Aorta (tissue), 5 donors: ENCODE measurements at places on chromosomes 1 and 21. TPM values are rescaled to one million over a fixed set of nuclear protein-coding genes. Genes with fewer than 3 reads are reported as not detected.

- no peak overlapping the region for H3K4me3 ChIP-seq
- no peak for DNase-seq
- H3K27me3 ChIP-seq = no peaks in the 10 kb centered on the region
- H3K27ac ChIP-seq = no peak overlapping the region
- no peaks in the 10 kb centered on the region for H3K36me3 ChIP-seq
- no peaks in the 10 kb centered on the region for H3K4me1 ChIP-seq
Observed at GRCh38 chr1:224565186-224565585, 50.9 kb upstream of the CNIH3 start.

DNA sequence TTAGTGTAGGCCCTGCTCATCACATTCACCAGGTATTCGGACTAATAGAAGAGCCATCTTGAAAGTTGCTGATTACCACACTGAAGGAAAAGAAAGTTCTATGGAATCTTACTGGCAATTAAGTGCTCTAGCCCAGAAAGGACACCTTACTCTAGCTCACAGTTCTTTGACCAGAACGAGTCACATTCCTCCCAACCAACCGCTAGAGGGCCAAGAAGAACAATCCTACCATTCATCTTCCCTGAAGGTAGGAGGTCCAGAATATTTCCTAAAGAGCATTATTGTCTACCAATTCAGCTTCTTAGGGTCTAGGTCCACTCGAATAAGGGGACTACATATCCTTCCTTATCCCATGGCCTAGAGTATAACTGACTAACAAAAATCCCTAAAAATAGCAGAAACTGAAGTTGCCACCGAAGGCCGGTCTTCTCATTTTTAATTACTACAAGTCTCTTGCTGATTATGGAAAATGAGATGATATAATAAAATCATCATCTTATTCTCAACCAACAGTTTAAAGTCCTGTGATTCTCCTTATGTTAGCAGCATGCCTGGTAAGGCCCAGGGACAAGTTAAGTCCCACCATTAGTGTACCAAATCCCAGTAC is 2.7 kb upstream of the FMO1 start:
- DNase-seq = no peak
- no peaks in the 10 kb centered on the region for H3K4me1 ChIP-seq
- H3K27ac ChIP-seq = no peak overlapping the region
- H3K27me3 ChIP-seq = no peaks in the 10 kb centered on the region
- no peaks in the 10 kb centered on the region for H3K36me3 ChIP-seq

GRCh38 chr1:18531503-18531845 is 50.7 kb downstream of the KLHDC7A start:
- H3K4me1 ChIP-seq = no peaks in the 10 kb centered on the region
- H3K27me3 ChIP-seq = no peaks in the 10 kb centered on the region
- no peak for DNase-seq

- no peaks in the 10 kb centered on the region for H3K36me3 ChIP-seq
- no peaks in the 10 kb centered on the region for H3K4me1 ChIP-seq
- no peaks in the 10 kb centered on the region for H3K27me3 ChIP-seq
- no peak overlapping the region for H3K27ac ChIP-seq
- DNase-seq = no peak
Observed at GRCh38 chr1:152679459-152679858, 4.4 kb downstream of the LCE2C start.

- no peak overlapping the region for H3K4me3 ChIP-seq
- H3K4me1 ChIP-seq = no peaks in the 10 kb centered on the region
- H3K27ac ChIP-seq = no peak overlapping the region
- peak; percentile 76 for DNase-seq
Observed at GRCh38 chr1:228463559-228464455, 23.4 kb upstream of the RNF187 start.

GRCh38 chr1:180954801-180955165 is 42.1 kb downstream of the KIAA1614 start:
- no peaks in the 10 kb centered on the region for H3K4me1 ChIP-seq
- DNase-seq = no peak
- no peak overlapping the region for H3K4me3 ChIP-seq
- no peaks in the 10 kb centered on the region for H3K36me3 ChIP-seq
- no peaks in the 10 kb centered on the region for H3K27me3 ChIP-seq

DNA sequence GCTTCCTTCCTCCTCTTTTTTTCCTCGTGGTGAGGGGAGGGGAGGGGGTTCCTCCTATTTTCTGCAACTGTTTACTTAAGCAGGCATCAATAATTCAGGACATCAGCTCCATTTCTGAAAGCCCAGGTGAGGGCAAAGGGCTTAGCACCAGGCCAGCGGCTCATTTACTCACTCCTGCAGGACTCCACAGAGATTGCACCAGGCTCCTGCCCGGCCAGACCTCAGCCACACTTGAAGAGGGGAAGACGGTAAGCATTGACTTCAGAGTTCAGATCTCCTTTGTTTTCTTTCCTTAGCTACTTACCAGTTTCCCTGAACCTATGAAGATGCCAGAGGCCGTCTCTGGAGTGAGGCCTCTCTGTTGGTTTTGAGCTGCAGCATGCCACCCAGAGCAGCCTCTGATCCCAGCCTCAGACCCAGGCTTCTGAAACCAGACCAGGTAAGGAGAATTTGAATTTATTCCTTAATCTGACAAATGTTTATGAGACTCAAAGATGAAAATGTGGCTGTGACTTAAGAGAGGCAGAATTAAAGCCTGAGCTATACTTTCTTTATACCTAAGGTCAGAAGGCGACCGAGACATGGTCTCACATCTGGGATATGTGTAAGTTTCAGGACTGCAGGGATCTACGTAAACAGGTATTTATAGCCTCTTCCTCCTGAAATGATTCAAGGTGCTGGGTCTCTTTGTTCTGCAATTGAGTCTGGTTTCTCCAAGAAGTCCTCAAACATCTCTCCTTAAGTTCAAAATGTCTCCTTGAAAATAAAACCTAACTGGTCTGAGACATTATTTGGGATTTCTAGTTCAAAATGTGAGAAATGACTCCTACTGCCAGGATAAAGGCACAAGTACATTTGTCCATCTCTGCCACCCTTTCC is 272.5 kb upstream of the RUNX1 start:
- H3K27me3 ChIP-seq = no peaks in the 10 kb centered on the region
- no peak overlapping the region for H3K27ac ChIP-seq
- no peaks in the 10 kb centered on the region for H3K36me3 ChIP-seq
- H3K4me3 ChIP-seq = no peak overlapping the region
- DNase-seq = no peak
- peaks cover 7% of the 10 kb centered on the region for H3K4me1 ChIP-seq

DNA sequence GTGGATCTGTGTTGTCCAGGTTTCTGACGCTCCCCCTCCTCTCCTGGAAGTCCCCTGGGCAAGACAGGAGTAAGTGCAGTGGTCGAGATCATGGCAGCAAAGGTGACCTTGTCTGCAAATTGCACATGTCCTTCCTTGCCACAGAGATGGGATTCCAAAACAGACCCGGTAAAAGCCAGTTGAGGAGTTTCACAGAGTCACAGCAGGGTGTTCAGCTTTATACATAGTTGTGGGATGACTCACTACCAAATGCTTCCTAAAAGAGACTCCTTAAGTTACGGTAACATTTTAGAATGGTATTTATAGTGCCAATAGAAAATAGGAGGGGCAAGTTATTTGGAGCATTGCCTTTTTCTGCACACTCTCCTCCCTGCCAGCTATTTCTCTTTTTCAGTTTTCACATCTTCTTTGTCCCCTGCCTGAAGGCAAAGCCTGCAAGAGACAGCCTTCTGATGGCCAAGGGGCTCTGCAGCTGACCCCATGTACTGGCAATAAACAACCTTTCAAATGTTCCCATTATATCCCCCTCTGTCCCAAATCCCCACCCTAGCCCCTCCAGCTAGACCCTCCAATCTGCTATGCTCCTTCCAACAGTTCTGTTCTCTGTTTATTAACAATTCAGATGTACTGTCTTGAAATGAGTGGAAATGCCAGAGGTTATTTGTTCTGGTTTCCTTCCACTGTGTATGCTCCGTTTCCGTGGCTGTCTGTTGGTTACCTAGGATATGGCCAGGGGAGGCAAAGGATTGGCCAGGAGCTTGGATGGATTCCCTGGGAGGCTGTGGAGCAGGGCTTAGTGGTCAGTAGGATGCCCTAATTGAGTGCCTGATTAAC is 115.0 kb downstream of the TGFB2 start:
- no peaks in the 10 kb centered on the region for H3K27me3 ChIP-seq
- peak overlapping the region; percentile 100 for H3K27ac ChIP-seq
- H3K36me3 ChIP-seq = no peaks in the 10 kb centered on the region
- H3K4me1 ChIP-seq = peaks cover 4% of the 10 kb centered on the region
- no peak overlapping the region for H3K4me3 ChIP-seq

- H3K27ac ChIP-seq = no peak overlapping the region
- no peak for DNase-seq
- H3K27me3 ChIP-seq = no peaks in the 10 kb centered on the region
Observed at GRCh38 chr1:29645586-29645985, 409.3 kb downstream of the PTPRU start.

DNA sequence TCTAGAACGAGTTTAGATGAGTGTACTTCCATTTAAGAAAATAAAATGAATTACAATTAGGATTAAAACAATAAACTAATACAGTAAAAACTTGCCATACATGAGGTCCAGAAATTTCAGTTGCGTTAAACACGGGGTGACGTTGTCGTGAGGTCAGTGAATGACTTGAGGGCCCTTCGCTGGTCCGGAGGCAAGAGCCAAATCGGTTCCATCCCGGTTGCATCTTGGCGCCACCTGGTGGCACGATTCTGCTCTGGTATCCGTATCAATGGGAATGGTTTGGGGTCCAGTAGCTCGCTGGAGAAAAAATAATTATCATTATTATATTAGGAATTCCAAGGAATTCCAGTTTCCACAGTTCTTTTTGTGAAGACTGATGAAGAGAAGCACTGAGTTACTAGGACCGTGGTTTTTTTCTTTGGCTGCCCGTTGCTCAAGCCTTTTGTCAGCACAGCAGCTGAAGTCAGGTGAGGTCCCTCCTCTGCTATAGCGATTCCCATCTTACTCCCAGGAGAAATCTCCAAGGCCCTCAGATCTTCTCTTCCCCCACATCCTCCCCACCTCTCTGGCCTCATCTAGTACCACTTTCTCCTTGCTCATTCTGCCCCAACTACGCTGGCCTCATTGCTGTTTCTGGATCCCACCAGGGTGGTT is 161.4 kb downstream of the SLC35F3 start:
- no peak overlapping the region for H3K27ac ChIP-seq
- peak; percentile 92 for DNase-seq
- H3K27me3 ChIP-seq = no peaks in the 10 kb centered on the region
- no peaks in the 10 kb centered on the region for H3K4me1 ChIP-seq
- no peaks in the 10 kb centered on the region for H3K36me3 ChIP-seq

- DNase-seq = no peak
- no peak overlapping the region for H3K27ac ChIP-seq
- H3K27me3 ChIP-seq = no peaks in the 10 kb centered on the region
- H3K4me1 ChIP-seq = no peaks in the 10 kb centered on the region
Observed at GRCh38 chr21:35628316-35628715, 432.0 kb downstream of the SETD4 start.

GRCh38 chr1:244876228-244876910 is 12.0 kb upstream of the HNRNPU start:
- H3K36me3 ChIP-seq = no peaks in the 10 kb centered on the region
- no peak overlapping the region for H3K4me3 ChIP-seq
- no peaks in the 10 kb centered on the region for H3K4me1 ChIP-seq
- no peak overlapping the region for H3K27ac ChIP-seq

- H3K27me3 ChIP-seq = peaks cover 3% of the 10 kb centered on the region
- H3K36me3 ChIP-seq = no peaks in the 10 kb centered on the region
- H3K4me1 ChIP-seq = no peaks in the 10 kb centered on the region
- no peak overlapping the region for H3K27ac ChIP-seq
- no peak for DNase-seq
Observed at GRCh38 chr21:17540530-17540929, 27.7 kb downstream of the CXADR start.

GRCh38 chr1:85571181-85571759 is 9.3 kb upstream of the CCN1 start:
- peaks cover 10% of the 10 kb centered on the region for H3K4me1 ChIP-seq
- peaks cover 1% of the 10 kb centered on the region for H3K36me3 ChIP-seq
- H3K27ac ChIP-seq = peak overlapping the region; percentile 77
- no peaks in the 10 kb centered on the region for H3K27me3 ChIP-seq
- H3K4me3 ChIP-seq = no peak overlapping the region

GRCh38 chr1:70896224-70896623 is 151.4 kb downstream of the PTGER3 start:
- no peaks in the 10 kb centered on the region for H3K27me3 ChIP-seq
- DNase-seq = no peak
- no peak overlapping the region for H3K4me3 ChIP-seq
- H3K4me1 ChIP-seq = no peaks in the 10 kb centered on the region
- H3K36me3 ChIP-seq = no peaks in the 10 kb centered on the region

DNA sequence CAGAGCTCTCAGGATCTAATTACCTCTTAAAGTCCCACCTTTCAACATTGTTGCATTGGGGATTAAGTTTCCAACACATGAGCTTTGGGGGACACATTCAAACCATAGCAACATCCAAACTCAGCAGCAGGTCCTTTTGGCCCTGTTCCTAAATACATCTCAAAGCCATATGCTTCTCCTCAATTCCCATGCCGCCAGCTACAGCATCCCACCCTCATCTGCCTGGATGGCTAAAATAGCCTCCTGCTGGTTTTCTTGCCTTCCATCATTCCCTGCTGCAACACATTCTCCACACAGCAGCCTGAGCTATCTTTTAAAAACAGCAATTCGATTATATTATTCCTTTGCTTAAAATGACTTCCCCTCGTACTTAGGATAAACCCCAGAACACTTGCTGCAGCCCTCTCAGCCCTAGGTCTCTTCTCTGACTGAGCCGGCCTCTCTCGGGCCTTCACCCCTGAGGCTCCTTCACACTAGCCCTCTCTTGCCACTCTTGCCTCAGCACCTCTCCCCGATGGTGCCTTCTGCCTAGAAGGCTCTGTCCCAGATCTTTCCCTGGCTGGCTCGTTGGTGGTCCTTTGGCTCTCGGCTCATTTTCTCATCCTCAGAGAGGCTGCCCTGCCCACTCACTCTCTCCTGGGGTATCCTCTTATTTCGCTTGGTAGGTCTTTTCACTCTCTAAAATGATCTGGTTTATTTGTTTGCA is 16.5 kb downstream of the MYBPH start:
- no peaks in the 10 kb centered on the region for H3K27me3 ChIP-seq
- H3K27ac ChIP-seq = no peak overlapping the region
- DNase-seq = no peak
- no peak overlapping the region for H3K4me3 ChIP-seq
- no peaks in the 10 kb centered on the region for H3K36me3 ChIP-seq

DNA sequence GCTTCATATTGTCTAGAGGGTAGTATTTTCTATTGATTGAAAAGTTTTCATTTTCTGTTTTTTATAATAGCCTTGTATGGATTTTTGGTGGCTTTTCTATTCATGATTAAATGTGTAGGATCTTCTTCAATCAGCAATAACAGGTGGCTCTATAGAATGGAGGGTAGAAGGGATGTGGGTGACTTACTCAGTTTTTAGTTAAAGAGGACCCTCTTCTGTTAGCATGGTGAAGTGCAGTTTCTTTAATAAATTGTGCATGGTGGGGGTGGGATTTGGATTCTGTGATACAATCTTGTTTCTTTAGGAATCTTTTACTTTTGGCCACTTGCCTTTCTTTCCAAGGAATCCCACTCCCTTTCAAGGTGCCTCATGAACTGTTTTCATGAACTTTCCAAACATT is 64.7 kb downstream of the SLC35A3 start:
- no peaks in the 10 kb centered on the region for H3K36me3 ChIP-seq
- H3K4me3 ChIP-seq = no peak overlapping the region
- no peaks in the 10 kb centered on the region for H3K27me3 ChIP-seq
- H3K27ac ChIP-seq = no peak overlapping the region

- H3K4me1 ChIP-seq = no peaks in the 10 kb centered on the region
- H3K27ac ChIP-seq = no peak overlapping the region
- H3K27me3 ChIP-seq = no peaks in the 10 kb centered on the region
- no peak for DNase-seq
Observed at GRCh38 chr1:201570181-201570885, 31.4 kb downstream of the NAV1 start.

The DENND2C gene
- 3.6 TPM for total RNA-seq

The NGF gene
- total RNA-seq = 17.2 TPM

The KCNT2 gene
- total RNA-seq = 18.8 TPM

The SPRR5 gene
- not detected for total RNA-seq

The SDC3 gene
- 64.7 TPM for total RNA-seq

The SH2D1B gene
- 0.63 TPM for total RNA-seq

The CHIA gene
- total RNA-seq = not detected

The TRIM17 gene
- 0.62 TPM for total RNA-seq
